HFF-Myc (cell line): ENCODE measurements at places on chromosomes 1 and 21.
A peak's percentile ranks its signal among the peaks of the same experiment; 100 is the strongest.

GRCh38 chr1:44985747-44986359 is 542 bp downstream of the EIF2B3 start:
- DNase-seq, result no peak

GRCh38 chr1:209613400-209614150 is 30.1 kb downstream of the CAMK1G start:
- DNase-seq, result no peak

GRCh38 chr1:198788561-198789064 is 149.8 kb downstream of the PTPRC start:
- DNase-seq, result no peak

DNA sequence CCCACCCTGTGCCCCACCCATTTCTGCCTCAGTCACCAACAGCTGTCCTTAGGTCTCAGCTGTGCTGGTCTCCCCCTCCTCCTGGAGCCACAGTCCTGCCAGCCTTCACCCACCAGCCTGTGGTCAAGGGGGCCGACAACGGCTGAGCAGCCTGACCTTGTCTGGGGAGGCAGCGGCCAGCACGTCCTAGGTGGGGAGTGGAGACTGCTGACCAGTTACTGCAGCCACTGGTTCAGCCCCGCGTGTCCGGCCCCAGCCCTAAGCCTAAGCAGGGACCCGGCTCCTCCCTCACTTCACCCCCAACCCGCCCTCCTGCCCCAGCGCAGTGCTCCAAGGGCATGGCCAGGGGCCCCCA is 79.2 kb downstream of the MORN1 start:
- DNase-seq, result no peak

DNA sequence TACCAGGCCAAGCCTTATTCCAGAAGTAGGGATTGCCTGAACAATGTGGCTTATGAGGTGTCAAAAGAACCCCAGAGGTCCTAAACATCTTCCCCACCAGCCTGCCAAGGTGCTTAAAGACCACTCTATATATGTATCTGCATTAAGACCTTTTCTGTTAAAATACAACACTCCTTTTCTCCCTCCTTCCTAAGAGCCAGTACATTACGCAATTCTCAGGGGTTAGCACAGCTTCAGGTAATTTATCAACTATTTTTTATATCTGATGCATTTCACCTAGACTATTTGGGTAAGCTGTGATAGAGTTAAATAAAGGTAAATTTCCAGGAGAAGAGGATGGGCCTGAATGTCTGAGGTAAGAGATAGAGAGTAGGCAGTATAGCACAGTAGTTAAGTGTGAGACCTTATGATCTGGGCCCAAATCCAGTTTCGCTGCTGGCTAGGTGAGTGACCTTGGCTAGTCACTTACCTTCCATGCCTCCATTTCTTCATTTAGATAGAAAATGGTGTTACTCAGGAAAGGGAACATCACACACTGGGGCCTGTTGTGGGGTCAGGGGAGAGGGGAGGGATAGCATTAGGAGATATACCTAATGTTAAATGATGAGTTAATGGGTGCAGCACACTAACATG is 5.1 kb upstream of the CCN1 start:
- DNase-seq, result no peak

GRCh38 chr1:209778102-209778501 is 6.3 kb downstream of the C1orf74 start:
- DNase-seq, result no peak

DNA sequence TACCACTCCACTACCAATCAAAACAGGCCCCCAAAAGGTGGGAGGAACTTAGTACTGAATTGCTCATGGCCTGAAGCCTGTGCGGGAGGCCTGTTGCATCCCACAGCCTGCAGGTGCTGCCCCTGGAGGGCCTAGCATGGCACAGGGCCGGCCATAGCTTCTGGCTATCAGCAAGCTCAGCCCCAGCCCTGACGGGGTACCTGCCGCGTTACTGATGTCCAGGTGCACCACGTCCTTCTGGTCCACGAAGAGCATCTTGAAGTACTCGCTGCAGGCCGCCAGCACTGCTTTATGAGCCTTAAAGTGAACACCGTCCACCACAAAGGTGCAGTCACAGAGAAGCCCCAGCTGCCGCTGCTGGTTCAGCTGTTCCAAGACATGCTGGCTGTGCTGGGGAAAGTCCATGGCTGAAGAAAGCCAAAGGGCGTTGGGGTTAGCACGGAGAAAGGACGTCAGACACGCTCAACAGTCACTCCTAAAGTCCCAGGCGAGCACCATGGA is 27.8 kb downstream of the ZBTB17 start:
- DNase-seq, result no peak

GRCh38 chr1:226134170-226135058 is 52.1 kb downstream of the ACBD3 start:
- no peak for DNase-seq

GRCh38 chr1:226679262-226679661 is 59.8 kb downstream of the ITPKB start:
- DNase-seq, result no peak

DNA sequence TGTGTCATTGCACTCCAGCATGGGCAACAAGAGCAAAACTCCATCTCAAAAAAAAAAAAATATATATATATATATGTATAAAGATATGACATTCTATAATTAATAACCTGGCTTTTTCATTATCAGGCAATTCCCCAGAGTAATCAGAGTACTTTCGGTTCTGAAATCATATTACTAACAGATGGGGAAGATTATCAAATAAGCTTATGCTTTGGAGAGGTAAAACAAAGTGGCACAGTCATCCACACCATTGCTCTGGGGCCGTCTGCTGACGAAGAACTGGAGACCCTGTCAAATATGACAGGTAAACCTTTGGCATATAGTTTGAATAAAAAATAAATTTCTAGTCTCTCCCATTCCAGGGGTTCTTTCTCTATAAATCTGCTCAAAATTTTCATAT is 58.5 kb upstream of the SH3GLB1 start:
- no peak for DNase-seq

- DNase-seq, result peak; percentile 25
Measured at GRCh38 chr1:223628233-223629125, 37.0 kb downstream of the CAPN8 start.

GRCh38 chr1:33169290-33170055 is 12.4 kb downstream of the TRIM62 start:
- no peak for DNase-seq

DNA sequence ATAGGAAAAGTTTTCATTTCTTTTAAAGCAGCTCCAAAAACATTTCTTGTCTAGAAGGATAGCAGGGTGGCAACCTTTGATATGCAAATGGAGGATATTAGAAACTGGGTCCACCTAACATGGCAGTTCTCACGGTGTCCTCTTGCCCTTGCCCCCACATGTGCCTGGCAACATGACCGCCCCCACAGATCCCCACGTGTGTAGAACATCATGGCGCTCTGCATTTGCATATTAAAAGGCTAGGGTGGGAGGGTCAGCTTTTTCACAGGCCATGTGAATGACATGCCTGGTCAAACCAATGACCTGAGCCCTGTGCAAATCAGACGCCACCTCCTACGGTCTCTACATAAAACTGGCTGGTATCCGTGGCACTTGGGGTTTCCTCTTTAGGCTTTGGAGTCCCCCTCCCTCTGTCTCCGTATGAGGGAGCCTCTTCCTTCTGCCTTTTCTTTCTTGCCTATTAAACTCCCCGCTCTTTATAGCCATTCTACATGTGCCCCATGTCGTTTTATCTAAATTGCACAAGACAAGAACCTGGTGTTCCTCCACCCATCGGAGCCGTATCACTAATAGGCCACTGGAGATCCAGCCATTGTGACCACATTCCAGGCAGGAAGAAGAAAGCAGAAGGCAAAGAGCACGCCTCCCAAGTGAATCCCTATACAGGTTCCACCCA is 71.3 kb downstream of the WDR4 start:
- DNase-seq, result no peak
